ENCODE measurements at places on chromosomes 11 and 22.
A peak's percentile ranks its signal among the peaks of the same experiment; 100 is the strongest.

- no peak for DNase-seq
These were observed 25.5 kb downstream of the SLC5A12 start for GRCh38 chr11:26696330-26696729.

- no peak for DNase-seq
These were observed 1.9 kb downstream of the LRP4 start for GRCh38 chr11:46916286-46917108.

- DNase-seq = peak; percentile 94
These were observed at the start of gene NUP50 for GRCh38 chr22:45163451-45164269. Gene NUP50, plus strand, starts transcription at chr22:45163925. Its CDS starts 4,253 bp downstream, at chr22:45168178.

- DNase-seq = no peak
These were observed 20.6 kb downstream of the PARVA start for GRCh38 chr11:12397931-12398334.

- peak; percentile 62 for DNase-seq
These were observed 796 bp upstream of the YIF1A start for GRCh38 chr11:66289548-66290329.

DNA sequence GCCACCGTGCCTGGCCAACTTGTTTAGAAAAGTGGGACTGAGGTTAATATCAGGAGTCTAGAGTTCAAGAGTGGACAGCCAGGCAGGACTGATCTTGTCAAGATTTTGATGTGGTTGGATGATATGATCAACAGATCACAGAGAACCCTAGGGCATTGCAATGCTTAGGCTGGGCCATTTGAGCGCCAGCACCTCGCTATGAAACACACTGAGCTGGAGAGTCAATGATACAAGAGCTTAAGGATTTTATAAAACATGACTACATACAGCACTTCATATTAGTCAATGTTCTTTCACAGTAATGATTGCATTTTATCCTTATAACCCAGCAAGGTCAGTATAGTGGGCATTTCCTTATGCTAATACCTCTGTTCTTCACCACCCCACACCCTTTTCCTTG lies 15.4 kb upstream of the PEX26 start:
- no peak for DNase-seq

DNA sequence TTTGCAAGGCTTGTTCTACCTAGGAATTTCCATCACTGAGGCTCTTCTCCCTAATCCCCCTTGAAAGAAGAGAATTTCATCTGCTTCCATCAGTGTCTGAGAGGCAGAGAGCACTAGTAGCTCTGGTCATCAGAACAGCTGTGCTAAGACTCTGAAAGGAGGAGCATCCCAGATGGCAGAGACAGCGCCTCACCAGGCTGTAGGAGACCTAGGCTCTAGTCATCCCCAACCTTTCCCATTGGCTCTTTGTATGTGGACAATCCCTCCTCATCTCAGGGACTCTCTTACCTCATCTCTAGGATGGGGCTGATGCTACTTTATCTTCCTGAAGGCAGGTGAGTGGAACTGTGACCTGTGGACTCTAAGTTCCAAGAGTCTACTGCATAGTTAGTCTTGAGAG lies 8.8 kb upstream of the OR9I1 start:
- no peak for DNase-seq

- no peak for DNase-seq
These were observed 3.4 kb downstream of the AGBL2 start for GRCh38 chr11:47711816-47712215.

DNA sequence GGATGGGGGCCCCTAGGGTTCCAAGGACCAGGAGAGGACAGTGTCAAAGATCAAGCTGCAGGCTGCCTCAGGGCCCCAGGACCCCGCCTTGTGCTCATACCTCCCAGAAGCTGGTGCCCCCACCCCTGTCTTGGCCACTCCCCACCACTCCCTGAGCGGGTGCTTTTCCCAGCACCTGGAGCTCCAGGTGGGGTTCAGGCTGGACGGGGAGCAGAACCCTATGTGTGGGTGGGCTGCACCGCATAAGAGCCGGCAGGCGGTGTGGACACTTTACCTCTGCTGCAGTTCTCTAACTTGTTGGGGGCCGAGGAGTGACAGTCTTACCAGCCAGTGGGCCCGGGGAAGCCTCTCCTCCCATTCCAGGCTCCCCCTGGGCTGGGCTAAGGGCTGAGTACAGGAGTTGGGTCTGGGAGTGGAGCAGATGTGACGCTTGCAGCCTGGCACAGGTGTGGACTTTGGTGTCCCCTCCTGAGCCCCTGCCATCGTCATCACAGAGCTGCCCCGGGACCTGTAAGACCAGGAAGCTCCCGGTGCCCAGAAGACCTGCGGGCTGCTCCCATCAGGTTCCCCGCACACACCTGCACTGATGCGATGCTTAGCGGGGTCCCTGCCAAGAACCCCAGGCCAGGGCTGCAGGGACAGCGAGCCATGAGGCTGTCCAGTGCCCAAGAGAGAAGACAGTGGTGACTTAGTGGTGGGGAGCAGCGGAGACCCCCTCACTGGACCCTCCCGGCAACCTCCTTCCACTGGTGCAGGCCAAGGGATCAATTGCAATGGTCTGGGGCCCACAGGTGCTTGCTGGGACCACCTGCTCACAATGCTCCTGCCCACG lies 674.5 kb downstream of the BRD1 start:
- no peak for DNase-seq

DNA sequence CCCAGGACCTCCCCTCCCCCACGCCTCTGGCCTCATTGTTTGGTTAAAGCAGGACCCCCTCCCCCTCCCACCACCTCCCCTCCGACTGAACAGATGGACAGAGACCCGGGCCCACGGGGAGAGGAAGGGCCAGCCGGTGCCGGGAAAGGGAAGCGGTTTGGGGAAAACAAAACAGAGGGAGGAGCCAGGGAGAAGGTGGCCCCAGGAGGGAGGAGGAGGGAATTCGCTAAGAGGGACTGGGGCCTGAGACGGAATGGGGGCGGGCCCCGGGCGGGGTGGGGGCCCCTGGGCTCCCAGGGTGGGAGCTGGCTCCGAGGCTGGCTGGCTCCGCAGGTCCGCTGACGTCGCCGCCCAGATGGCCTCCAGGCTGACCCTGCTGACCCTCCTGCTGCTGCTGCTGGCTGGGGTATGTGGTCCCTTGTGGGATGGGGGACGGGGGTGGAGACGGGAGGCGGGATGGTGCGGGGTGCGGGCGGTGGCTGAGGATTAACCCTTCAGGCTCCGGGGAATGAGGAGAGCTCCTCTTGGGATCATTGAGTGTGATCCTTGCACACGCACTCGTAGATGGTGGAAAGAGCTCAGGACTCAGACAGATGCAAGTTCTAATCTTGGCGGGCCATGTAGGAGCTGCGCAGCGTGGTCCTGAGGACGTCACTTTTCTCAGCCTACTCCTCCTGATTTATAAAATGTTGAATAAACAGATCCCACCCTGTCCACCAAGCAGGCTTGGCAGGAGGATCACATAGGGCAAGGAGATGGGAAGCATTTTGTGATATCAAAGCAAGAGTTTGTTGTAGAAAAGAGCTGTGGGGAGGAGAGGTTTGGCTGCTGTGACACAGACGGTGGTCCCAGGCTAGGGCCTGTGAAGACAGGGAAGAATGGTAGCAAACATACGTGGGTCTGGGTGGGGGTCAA lies 688 bp downstream of the SERPING1 start:
- no peak for DNase-seq

DNA sequence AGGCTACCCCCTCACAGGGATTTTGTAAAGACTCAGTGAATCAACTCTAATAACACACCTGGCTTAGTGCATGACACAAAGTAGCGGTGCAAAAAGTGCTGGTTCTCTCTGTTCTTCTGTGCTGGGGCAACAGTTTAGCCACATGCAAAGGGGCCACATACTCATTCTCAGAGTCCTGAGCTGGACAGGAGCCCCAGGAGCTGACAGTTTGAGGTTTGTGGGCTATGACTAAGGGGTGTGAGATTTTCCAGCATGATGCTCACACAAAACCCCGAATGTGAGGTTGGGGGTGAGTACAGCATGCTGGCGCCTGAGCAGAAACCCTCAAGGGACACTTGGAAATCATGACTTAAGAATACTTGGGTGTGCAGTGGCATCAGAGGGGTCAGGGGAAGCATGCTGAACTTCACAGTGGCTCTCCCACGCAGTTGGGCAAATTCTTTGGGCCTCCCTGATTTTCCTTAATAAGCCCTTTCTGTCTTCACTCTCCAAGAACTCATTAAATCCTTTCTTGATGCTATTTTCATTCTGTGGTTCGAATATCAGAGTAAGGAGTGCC lies 31.0 kb downstream of the TMPRSS5 start:
- no peak for DNase-seq

GRCh38 chr22:36684841-36685240 lies 18.7 kb downstream of the CACNG2 start:
- DNase-seq = no peak

- DNase-seq = no peak
These were observed 20.9 kb downstream of the LRFN4 start for GRCh38 chr11:66877588-66878385.

DNA sequence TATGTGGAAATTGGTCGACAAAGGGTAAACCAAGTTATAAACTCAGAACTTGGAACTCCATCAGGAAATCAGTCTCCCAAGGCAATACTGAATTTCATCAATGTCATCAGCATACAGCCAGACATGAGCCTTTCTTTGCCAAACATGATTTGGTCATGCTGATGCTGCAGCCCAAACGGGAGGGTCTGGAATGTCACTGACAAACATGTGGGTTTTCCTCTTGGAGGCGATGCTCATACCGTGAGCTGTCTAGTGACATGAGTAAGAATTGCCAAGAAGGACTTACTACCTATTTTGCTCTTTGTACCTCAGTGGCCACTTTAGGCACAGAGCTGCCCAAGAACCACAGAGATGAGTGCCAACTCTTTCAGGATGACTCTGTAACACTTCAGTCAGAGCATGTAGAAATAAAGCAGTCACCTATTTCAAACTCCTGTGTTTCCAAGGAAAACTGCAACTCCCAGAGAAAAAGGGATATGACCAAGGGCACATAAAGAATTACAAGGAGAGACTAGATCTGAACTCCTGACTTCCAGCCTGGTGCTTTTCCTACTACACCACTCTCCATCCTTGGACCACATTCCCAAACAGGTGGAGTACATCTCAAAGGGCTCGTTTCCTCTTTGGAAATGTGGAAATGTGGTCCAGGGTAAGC lies 24.3 kb upstream of the MRGPRX2 start:
- DNase-seq = no peak

GRCh38 chr11:108092134-108092533 lies 29.2 kb upstream of the ACAT1 start:
- DNase-seq = no peak

DNA sequence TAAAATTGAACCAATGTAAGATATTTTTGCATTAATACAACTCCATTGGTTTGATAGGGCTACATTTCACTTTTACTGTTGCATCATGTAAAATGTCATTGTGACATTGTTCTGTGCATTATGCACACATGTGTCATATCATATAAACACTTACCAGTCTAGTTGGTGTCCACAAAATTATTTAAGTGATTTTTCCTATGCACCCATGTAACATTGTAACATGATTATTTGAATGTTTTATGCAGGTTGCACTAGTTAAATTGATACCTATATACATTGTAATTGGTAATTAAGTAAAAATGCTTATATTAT lies 9.6 kb upstream of the BIRC3 start:
- no peak for DNase-seq

- DNase-seq = no peak
These were observed 1134.1 kb upstream of the CCDC90B start for GRCh38 chr11:84420271-84420670.

DNA sequence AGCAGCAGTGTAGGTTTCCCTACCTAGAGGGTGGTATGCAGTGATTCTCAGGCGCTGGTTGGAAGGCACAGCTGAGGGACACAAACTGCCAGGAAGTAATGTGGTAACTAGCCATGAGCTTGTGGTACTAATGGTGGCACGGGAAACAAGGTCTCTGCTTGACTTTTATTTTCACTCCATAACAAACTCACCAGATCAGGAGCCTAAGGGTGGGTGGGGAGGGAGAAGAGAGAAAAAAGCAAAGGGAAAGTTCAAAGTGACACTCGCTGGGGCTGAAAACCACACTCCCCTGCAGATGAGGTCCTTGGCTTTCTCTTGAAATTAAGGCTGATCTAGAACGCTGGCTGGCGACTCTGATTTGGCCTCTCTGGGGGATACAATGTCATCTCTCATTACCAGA lies 22.0 kb downstream of the TRAF6 start:
- no peak for DNase-seq

GRCh38 chr22:28395920-28396753 lies 283.5 kb downstream of the TTC28 start:
- no peak for DNase-seq

DNA sequence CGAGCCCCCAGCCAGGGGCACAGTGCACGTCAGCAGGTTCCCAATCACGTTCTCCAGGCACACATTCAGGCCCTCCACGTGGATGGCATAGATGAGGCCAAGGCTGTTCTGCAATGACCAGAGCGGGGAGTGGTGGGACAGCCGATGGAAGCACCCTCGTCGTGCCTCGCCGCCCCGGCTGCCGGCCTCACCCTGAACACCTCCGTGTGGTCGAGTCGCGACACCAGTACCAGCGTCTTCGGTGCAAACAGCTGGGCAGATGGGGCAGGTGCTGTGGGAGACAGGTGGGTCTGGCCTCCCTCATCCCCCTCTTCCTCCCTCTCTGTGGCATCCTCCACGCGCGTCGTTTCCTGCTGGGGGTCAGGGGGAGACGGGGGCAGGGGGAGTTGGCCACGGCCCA lies 7.5 kb downstream of the SBF1 start:
- DNase-seq = no peak

DNA sequence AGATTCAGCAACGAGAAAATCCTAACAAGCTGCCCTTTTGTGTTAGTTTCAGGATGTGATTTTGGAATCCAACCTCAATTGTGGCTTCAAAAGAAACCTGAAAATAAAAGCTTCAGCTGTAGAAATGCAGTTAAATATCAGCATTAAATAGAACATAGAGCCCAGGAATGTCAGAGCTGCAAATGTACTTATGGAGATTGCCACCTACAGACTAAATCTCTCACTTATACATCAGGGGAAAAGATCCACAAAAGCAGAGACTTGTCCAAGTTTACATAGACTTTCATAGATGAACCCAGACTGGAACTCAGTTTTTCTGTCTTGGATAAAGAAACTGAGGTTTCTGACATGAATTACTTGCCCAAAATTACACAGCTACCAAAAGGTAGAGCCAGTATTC lies 446.6 kb downstream of the DLG2 start:
- DNase-seq = no peak

- DNase-seq = no peak
These were observed 44.1 kb downstream of the RSF1 start for GRCh38 chr11:77776455-77776854.

DNA sequence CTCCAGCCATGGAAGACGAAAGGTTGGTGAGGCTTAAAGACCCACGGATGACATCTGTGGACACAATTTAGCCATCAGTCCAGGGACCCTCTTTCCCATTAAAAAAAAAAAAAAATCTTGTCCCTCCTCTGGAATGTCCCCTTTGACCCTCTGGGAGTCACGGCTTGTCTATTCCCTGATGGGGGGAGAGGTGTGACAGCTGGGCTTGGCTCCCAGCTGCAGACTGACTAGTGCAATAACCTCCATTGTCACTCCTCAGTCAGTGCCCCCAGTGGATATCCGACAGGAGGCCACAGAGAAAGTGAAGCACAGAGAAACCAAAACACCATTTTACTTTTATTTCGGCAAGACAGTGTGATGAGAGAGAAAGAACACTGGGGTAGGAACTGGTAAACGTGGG lies 2.7 kb upstream of the VSIG2 start:
- DNase-seq = no peak

- no peak for DNase-seq
These were observed 7.5 kb downstream of the TRIM29 start for GRCh38 chr11:120130176-120130980.

Measured in stimulated activated CD4-positive, alpha-beta T cell treated with anti-CD3 and anti-CD28 coated beads, Interleukin-1b, Interleukin-23, amount 100 ng/mL, for 1 hour (primary cell).